Activated CD8-positive, alpha-beta memory T cell treated with anti-CD3 and anti-CD28 coated beads for 1 hour (primary cell): ENCODE measurements at places on chromosomes 5 and 9.

DNA sequence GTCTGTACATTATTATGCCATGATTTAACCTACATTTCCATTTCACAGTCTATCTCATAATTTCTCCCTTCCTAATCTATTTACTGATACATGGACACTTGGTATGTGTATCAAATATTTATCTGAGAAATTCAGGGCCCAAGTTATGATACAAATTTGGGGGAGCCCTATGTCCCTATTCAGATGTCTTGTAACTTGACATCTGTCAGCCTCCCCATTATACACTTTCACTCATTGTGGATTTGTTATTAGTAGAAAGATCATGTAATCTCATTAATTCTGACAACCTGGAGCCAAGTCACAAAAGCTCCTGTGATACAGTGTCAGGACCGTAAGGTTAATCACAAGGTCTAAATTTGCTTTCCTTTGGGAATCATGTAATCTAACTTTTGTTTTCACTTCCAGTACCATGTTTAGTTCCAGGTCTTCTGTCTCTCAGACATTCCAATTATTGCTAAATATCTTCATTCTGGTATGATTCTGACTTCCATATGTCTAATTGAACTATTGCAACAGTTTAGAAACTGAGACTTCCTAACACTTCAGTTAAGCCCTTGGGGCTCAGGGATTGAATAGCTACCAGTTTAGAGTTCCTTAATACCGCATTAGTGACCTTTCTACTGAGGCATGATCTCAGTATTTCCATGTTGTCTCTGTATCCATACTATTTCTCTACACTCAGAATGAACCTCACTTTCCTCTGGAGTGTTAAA, 182.9 kb upstream of the NUDT12 start:
- no peak for DNase-seq

- no peak for DNase-seq
Measured at GRCh38 chr5:75654693-75655295, 43.5 kb downstream of the ANKDD1B start.

GRCh38 chr9:71306134-71306533, 184.7 kb upstream of the TRPM3 start:
- no peak for DNase-seq

GRCh38 chr9:16718296-16718695, 152.2 kb downstream of the BNC2 start:
- DNase-seq = no peak

GRCh38 chr5:171820561-171820960, 34.9 kb downstream of the SMIM23 start:
- DNase-seq = no peak

DNA sequence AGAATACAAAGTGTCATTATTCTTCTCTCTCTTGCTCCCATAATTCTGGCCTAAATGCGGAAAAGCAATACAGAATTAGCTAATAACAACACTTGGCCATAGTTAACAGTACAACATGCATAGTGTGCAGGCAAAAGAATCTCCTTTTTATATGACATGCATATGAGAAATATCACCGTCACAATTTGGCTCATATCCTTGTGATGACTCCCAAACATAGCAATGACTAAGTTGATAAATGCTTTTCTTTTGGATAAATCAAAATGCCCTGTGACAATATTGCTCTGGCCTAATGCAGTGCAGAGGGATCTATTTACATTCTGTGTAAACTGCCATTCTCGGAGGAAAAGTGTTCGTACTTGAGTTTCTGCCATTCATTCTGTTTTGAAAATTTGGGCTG, 121.9 kb upstream of the GHR start:
- DNase-seq = no peak

DNA sequence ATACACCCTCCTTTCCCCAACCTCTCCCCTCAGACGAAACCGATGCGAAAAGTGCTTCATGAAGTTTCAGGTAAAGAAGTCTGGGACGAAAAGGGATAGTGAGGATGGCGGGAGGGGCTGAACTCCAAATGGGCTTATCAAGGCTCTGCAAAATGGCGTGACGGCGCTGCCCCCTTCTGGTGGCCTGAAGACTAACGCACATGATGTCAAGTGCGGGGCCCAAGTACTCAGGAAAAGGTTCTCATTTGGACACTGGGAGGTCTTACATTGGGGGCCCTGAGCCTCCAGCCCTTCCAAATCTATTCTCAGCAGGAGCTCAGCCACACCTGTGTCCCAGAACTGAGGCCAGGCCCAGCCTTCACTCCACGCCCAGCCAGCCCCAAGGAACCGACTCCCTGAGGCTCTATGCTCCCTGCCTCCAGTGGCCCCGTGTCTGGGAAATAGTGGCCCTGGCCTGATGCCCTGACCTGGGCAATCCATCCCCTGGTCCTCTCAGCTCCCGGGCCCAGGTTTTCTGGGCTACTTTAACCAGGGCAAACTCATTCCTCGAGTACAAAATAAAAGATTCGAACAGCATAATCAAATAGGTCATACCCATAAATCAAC, 119.9 kb downstream of the KCNIP1 start:
- no peak for DNase-seq

DNA sequence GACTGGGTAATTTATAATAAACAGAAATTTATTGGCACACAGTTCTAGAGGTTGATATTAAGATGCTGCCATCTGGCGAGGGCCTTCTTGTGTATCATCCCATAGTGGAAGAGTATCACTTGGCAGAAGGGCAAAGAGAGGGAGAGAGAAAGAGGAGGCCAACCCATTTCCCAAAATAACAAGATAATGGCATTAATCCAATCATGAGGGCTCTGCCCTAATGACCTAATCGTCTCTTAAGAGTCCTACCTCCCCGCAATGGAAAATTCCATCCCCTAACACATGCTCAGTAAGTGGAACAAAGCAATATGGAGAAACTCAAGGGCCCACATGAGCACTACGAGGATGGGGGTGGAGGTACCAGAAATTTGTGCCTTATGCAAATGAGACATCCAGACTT, 17.6 kb upstream of the VDAC1 start:
- no peak for DNase-seq

DNA sequence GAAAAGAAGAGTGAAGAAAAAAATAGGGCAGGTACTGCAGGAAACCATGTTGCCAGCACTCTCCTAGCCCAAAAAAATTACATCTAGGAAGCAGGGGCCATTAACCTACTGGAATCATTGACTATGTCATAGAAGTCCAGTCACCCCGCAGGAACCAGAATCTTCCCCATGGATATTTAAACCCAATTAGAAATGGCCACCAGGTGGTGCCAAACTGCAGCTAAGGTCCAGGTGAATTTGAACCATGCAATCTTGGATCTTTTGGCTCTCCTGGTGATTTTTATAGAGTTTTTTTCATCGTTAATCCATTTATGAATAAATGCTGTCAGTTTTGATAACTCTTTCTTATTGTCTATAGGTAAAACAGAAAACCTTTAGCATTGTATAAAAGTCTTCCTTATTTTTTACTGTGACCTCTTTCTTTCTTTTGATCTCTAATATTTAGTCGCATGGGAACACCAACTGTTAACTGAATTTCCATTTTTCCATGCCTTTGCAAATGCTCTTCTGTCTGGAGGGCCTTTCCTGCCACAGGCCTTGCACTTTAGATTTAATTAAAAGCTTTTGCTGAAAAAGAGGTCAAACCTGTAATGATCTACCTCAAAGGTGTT, 147.5 kb upstream of the FGF10 start:
- DNase-seq = no peak

- DNase-seq = no peak
Measured at GRCh38 chr5:32589416-32589815, 4.1 kb downstream of the SUB1 start.
